ENCODE measurements at places on chromosomes 7 and 10. TPM values are rescaled to one million over a fixed set of nuclear protein-coding genes. Genes with fewer than 3 reads are reported as not detected.

The OPN1SW gene
- total RNA-seq, result not detected

The ZNF32 gene
- 52.8 TPM for total RNA-seq

The SEMA3C gene
- 147 TPM for total RNA-seq

The NUDT13 gene
- total RNA-seq, result 0.97 TPM

The HPSE2 gene
- 4.7 TPM for total RNA-seq

GRCh38 chr7:3439333-3440030, 138.4 kb downstream of the SDK1 start:
- no peaks in the 10 kb centered on the region for H3K27me3 ChIP-seq
- no peak overlapping the region for H3K4me3 ChIP-seq
- H3K4me1 ChIP-seq, result no peaks in the 10 kb centered on the region
- H3K36me3 ChIP-seq, result no peaks in the 10 kb centered on the region
- DNase-seq, result no peak

GRCh38 chr10:97737770-97738265, 890 bp downstream of the ZFYVE27 start:
- no peaks in the 10 kb centered on the region for H3K27me3 ChIP-seq
- no peak for DNase-seq
- no peaks in the 10 kb centered on the region for H3K4me1 ChIP-seq

DNA sequence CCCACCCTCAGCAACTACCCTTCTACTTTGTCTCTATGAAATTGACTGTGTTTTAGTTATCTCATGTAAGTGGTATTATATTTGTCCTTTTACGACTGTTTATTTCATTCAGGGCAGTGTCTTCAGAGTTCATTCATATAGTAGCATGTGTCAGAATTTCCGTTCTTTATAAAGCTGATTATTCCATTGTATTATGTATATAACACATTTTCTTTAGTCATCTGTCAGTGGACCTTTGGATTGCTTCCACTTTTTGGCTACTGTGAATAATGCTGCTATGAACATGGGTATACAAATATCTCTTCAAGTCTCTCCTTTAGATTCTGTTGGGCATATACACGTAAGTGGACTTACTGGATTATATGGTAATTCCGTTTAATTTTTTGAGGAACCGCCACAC, 14.5 kb downstream of the SLF2 start:
- H3K27me3 ChIP-seq, result no peaks in the 10 kb centered on the region
- no peak for DNase-seq
- no peak overlapping the region for H3K4me3 ChIP-seq
- H3K27ac ChIP-seq, result no peak overlapping the region

GRCh38 chr10:129170812-129171211, 296.2 kb upstream of the MGMT start:
- no peak overlapping the region for H3K4me3 ChIP-seq
- no peaks in the 10 kb centered on the region for H3K36me3 ChIP-seq
- no peak overlapping the region for H3K27ac ChIP-seq
- no peak for DNase-seq
- H3K4me1 ChIP-seq, result no peaks in the 10 kb centered on the region

DNA sequence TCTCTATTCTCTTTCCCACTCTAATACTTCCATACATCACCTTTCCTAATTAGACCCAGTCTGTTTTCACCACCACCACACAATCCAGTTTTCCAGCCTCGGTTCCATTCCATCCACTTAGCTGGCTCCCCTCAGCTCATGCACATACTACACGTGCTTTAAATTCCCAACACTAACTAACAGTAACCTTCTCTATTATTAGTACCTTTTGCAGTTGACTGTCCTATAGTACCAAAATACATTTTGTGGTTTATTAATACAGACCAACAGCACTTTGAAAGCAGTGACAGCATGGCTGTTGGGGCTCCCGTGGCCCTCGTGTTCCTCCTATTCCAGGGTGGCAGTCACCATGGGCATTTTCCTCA, 64.9 kb downstream of the LARP4B start:
- no peak for DNase-seq
- no peaks in the 10 kb centered on the region for H3K4me1 ChIP-seq

DNA sequence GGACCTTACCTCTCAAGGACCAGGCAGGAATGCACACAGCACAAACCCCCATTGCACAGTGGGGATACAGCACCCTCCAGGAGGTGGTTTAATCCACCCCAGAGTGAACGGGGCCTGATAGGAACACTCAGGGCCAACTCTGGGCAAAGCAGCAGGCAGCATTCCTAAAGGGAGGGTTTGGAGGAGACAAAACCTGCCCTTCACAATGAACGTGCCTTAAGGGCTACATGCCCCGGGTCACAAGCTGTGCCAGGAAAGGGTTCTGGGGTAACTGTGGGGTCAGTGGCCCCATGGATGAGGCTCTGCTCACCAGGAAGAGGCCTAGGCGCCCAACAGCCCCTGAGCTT, 1.1 kb downstream of the GPRIN2 start:
- H3K4me3 ChIP-seq, result peak overlapping the region; percentile 48
- DNase-seq, result peak; percentile 8
- peaks cover 7% of the 10 kb centered on the region for H3K4me1 ChIP-seq
- H3K27ac ChIP-seq, result no peak overlapping the region
- H3K36me3 ChIP-seq, result no peaks in the 10 kb centered on the region

GRCh38 chr7:107551936-107552335, 11.8 kb downstream of the COG5 start:
- no peaks in the 10 kb centered on the region for H3K4me1 ChIP-seq
- H3K36me3 ChIP-seq, result no peaks in the 10 kb centered on the region
- no peaks in the 10 kb centered on the region for H3K27me3 ChIP-seq
- no peak overlapping the region for H3K27ac ChIP-seq

DNA sequence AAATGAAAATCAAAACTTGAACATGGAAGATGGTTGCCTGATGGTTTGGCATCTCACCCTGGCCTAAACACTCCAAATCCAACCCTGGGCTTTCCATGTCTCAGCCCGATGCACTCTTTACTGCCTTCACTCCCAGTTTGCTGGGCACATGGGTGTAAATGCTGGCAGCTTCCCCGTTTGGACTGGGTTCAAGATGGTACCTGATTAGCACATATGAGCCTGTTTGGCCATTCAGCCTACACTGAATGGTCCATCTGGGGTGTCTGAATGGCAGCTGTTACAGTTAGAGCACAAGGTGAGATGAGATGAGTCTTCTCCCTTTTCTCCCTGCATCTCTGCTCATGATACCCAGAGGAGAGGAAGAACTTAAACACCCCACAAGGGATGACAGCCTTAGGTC, 37.1 kb downstream of the ATXN7L1 start:
- no peak for DNase-seq
- no peaks in the 10 kb centered on the region for H3K27me3 ChIP-seq
- no peaks in the 10 kb centered on the region for H3K4me1 ChIP-seq
- no peak overlapping the region for H3K27ac ChIP-seq
- H3K4me3 ChIP-seq, result no peak overlapping the region

DNA sequence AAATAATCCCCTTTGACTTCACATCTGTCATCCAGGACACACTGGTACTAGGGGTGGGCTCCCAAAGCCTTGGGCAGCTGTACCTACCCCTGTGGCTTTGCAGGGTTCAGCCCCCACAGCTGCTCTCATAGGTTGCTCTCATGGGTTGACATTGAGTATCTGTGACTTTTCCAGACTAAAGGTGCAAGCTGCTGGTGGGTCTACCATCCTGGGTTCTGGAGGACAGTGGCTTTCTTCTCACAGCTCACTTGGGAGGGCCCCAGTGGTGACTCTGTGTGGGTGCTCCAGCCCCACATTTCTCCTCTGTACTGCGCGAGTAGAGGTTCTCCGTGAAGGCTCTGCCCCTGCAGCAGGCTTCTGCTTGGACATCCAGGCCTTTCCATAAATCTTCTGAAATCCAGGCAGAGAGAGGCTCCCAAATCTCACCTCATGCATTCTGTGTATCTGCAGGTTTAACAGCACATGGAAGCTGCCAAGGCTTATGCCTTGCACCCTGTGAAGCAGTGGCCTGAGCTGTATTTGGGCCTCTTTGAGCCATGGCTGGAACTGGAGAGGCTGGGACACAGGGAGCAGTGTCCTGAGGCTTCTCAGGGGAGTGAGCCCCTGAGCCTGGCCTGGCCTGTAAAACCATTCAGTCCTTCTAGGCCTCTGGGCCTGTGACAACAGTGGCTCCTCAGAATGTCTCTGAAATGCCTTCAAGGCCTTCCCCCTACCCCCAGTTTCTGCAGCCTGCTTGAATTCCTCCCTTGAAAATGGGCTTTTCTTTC, 52.2 kb downstream of the TRIM24 start:
- DNase-seq, result no peak
- H3K27me3 ChIP-seq, result no peaks in the 10 kb centered on the region
- no peaks in the 10 kb centered on the region for H3K36me3 ChIP-seq

DNA sequence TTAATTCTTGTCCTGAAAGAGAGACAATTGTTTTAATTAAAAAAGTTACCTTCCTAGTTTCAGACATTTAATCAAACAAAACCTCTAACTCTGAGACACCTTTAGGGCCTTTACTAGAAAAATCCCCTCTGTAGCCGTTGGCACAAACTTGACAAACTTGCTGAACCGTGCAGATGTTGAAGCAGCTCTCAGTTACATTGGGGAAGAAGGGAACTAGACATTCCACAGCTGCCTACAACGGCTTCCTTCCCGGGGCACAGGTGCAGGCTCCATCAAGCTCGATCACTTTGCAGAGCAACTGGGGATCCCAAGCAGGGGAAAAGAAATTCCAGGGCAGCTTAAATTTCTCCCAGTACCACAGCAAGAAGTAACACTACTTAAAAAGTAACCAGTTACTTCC, 141.3 kb downstream of the SKAP2 start:
- H3K27me3 ChIP-seq, result no peaks in the 10 kb centered on the region
- no peak for DNase-seq
- H3K4me3 ChIP-seq, result no peak overlapping the region
- no peak overlapping the region for H3K27ac ChIP-seq

- H3K27ac ChIP-seq, result no peak overlapping the region
- no peaks in the 10 kb centered on the region for H3K27me3 ChIP-seq
- no peak for DNase-seq
Observed at GRCh38 chr10:119386666-119387065, 155.9 kb downstream of the RGS10 start.

DNA sequence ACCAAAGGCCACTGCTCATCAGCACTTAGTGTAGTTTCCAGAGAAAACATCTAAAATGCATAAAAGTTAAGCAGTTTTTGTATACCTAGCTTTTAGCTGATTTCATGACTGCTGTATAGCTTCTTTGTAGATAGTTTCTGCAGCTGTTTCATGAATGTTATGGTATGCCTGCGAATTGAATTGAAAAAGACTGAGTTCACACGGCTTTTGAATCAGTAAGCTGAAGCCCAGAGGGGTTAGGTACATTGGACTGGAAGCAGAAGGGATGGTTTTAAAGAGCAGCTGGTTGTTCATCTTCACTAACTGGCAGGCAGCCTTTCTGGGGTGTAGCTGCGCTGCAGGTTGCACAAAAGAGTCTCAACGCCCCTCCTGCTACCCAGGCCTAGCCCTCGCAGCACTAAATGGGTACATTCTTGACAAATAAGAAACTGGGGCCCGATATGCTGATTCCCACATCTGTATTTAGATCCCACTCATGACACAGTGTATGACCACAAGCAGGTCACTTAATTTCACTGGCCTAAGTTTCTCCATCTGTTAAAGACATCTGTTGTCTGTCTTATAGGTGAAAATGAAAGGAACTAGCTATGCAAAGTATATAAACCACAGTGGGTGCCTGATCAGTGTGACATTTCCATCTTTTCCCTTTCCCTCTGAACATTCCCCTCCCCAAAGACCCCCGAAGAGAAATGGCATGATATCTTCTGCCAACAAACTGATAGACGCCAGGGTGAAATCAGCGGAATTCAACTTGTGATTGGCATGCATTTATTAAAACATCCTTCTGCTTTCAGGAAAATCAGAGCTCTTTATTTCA, 85.9 kb upstream of the AGBL3 start:
- no peak overlapping the region for H3K27ac ChIP-seq
- H3K27me3 ChIP-seq, result no peaks in the 10 kb centered on the region
- no peaks in the 10 kb centered on the region for H3K4me1 ChIP-seq
- H3K4me3 ChIP-seq, result no peak overlapping the region
- DNase-seq, result no peak

DNA sequence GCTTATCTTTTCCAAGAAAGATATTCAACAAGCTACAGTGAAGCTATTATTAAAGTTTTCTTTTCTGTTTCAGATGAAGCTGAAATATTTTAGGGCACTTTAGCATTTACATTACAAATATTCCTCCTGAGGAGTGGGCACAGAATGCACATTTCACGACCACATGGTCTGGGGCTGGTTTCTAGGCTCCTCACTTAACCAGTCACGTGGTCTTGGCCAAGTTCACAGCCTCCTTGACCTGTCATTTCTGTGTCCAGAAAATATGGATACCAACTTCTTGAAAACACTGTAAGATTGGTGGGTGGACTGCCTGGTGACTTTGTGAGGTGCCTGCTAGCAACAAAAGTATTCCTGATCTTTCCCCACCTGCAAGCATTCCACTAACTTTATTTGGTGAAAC, 70.9 kb downstream of the FAM171A1 start:
- H3K27ac ChIP-seq, result no peak overlapping the region
- H3K4me3 ChIP-seq, result no peak overlapping the region
- H3K36me3 ChIP-seq, result no peaks in the 10 kb centered on the region

DNA sequence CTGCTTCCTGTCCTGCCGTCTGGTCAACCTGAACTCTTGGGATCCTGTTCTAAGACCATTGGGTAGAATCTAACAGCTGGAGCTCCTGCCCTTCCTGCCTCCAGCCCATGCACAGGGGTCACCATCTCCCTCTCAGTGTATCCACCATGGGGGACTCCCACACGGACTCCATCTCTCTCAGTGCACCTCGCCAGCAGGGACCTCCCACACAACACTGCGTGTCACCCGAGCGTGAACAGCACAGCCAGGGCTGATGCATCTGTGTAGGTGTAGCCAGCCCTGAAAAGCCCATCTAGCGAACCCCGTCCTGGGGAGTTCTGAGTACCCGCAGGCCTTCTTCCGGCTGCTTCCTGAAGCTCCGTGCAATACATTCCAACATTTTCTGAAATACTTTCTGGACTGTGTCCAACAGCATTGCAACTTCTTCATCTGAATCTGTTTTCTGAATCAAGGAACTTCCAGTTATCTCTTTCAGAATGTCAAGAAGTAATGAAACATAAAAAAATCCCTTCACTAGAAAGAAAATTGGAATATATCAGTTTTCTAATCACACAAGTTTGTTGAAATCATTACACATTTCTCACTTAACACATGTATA, 52.5 kb downstream of the NCAPG2 start:
- no peaks in the 10 kb centered on the region for H3K27me3 ChIP-seq
- no peak overlapping the region for H3K27ac ChIP-seq
- no peaks in the 10 kb centered on the region for H3K36me3 ChIP-seq
- H3K4me1 ChIP-seq, result no peaks in the 10 kb centered on the region
- no peak overlapping the region for H3K4me3 ChIP-seq

DNA sequence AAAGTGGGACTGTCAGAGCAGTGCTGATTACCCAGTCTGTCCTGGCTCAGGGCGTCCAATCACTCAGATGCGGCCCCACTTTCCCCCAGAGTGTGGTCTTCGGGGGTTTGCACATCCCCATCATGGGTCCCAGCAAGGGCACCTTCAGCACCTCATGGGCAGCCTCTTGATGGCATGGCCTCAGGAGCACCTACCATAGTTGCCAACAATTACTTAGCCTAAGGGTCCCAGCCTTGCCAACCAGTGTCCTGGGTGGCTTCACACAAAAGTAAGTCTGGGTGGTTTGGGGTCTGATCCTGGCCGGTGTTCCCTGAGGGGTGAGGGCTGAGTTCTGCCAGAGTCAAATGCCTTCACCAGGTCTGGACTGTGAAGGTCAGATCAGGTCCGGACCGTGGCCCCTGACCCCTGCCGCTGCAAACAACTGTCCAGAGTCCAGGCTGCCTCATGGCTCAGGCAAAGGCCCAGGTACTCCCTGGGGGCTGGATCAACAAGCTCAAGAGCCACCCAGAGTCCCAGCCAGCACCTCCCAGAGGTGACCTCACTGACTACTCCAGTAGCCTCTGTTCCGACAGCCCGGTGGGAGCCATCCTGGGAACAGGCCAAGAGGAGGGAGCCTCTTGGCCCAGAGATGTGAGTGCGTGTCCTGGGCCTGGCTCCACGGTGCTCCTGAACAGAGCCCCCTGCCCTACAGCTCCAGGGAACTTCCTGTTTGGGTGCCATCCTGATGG, 6.2 kb upstream of the MARVELD1 start:
- H3K27me3 ChIP-seq, result no peaks in the 10 kb centered on the region
- no peak overlapping the region for H3K4me3 ChIP-seq
- H3K27ac ChIP-seq, result no peak overlapping the region

Data from prostate gland (tissue), 2 donors.